Activated CD4-positive, alpha-beta T cell treated with anti-CD3 and anti-CD28 coated beads, Interleukin-2, amount 10 ng/mL, durations not matched to agents 7 days and 5 days (primary cell): ENCODE measurements at places on chromosomes 5 and 9. TPM values are rescaled to one million over a fixed set of nuclear protein-coding genes. Genes with fewer than 3 reads are reported as not detected.

Gene SLC35D2
- total RNA-seq: 11.0 TPM

Gene PRRX2
- 0.15 TPM for total RNA-seq

Gene GGTA1
- not detected for total RNA-seq

DNA sequence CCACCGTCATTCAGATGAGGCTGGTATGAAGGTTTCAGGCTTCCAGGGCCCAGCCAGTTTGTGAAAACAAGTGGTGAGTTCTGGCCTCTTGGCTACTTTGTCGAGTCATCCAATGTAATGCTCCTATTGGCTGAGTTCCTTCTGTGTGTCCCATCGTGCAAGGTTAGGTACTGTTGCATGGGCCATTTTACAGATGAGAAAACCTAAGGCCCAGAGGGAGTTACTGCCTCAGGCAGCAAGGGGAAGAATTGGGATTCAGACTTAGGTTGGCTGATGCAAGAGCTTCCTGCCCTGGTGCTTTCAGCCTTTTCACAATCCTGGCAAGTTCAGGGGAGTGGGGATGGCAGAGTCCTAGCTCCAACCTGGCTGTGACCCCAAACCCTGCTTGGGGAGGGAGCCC lies 17.4 kb upstream of the PITX1 start:
- H3K36me3 ChIP-seq: no peaks in the 10 kb centered on the region
- peaks cover 6% of the 10 kb centered on the region for H3K4me1 ChIP-seq
- DNase-seq: no peak
- no peak overlapping the region for H3K4me3 ChIP-seq

- no peak for DNase-seq
- H3K36me3 ChIP-seq: no peaks in the 10 kb centered on the region
- no peak overlapping the region for H3K4me3 ChIP-seq
Observed at GRCh38 chr5:173452119-173452905, 124.1 kb upstream of the STC2 start.

- H3K4me3 ChIP-seq: no peak overlapping the region
- H3K27me3 ChIP-seq: no peaks in the 10 kb centered on the region
- H3K36me3 ChIP-seq: no peaks in the 10 kb centered on the region
- H3K27ac ChIP-seq: no peak overlapping the region
Observed at GRCh38 chr5:4233671-4234070, 638.0 kb downstream of the IRX1 start.

- no peak overlapping the region for H3K4me3 ChIP-seq
- H3K36me3 ChIP-seq: peaks cover 2% of the 10 kb centered on the region
- H3K4me1 ChIP-seq: peaks cover 5% of the 10 kb centered on the region
Observed at GRCh38 chr5:135493406-135494180, 41.4 kb upstream of the TIFAB start.

GRCh38 chr9:95102001-95102433 lies 215.5 kb downstream of the FANCC start:
- DNase-seq: no peak
- H3K36me3 ChIP-seq: no peaks in the 10 kb centered on the region
- no peaks in the 10 kb centered on the region for H3K4me1 ChIP-seq
- H3K27ac ChIP-seq: no peak overlapping the region
- no peak overlapping the region for H3K4me3 ChIP-seq
- no peaks in the 10 kb centered on the region for H3K27me3 ChIP-seq
